Articular chondrocyte of knee joint (primary cell): ENCODE measurements at places on chromosomes 16 and 17. TPM values are rescaled to one million over a fixed set of nuclear protein-coding genes. Genes with fewer than 3 reads are reported as not detected.

Gene UTP4
- 19.5 and 21.2 TPM in 2 replicates for total RNA-seq

Gene ABCC12
- total RNA-seq = under 0.01 TPM in 1 of 2 replicates, not detected in the other

Gene STH
- total RNA-seq = not detected in 2 replicates

Gene IL34
- total RNA-seq = 5.7 and 7.1 TPM in 2 replicates

Gene SCN4A
- total RNA-seq = 0.13 TPM in 1 of 2 replicates, not detected in the other

Gene SPNS3
- total RNA-seq = not detected in 2 replicates

Gene TEX19
- total RNA-seq = not detected in 2 replicates

Gene PERCC1
- not detected in 2 replicates for total RNA-seq

Gene DHRS7C
- not detected in 2 replicates for total RNA-seq

Gene CPHXL2
- total RNA-seq = not detected in 2 replicates

Gene MGAT5B
- 0.22 and 0.26 TPM in 2 replicates for total RNA-seq

Gene PDE6G
- total RNA-seq = 0.54 and 0.65 TPM in 2 replicates
